ENCODE measurements at places on chromosomes 7 and 10.
A peak's percentile ranks its signal among the peaks of the same experiment; 100 is the strongest.

GRCh38 chr10:84375011-84375410, 46.6 kb downstream of the CCSER2 start:
- peak; percentile 61 for DNase-seq

- no peak for DNase-seq
Measured at GRCh38 chr10:99279626-99280111, 44.0 kb upstream of the HPSE2 start.

DNA sequence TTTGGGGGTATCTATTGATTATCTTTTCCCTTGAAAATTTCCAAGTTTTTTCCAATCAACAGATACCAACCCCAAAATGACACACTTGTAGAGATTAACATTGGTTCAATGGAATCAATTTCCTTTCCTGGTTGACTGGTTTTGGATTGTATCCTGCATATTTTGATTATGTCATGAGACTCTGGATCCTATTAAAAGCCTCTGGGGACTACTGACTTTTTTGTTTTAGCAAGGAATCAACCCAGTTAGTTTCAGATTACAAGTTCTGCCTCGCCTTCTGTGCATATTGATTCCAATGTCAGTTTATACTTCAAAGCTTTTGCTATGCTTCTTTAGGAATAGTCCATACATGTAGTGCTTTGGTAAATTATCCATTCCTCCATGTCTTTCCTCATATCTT, 29.2 kb downstream of the COPG2 start:
- DNase-seq = no peak

DNA sequence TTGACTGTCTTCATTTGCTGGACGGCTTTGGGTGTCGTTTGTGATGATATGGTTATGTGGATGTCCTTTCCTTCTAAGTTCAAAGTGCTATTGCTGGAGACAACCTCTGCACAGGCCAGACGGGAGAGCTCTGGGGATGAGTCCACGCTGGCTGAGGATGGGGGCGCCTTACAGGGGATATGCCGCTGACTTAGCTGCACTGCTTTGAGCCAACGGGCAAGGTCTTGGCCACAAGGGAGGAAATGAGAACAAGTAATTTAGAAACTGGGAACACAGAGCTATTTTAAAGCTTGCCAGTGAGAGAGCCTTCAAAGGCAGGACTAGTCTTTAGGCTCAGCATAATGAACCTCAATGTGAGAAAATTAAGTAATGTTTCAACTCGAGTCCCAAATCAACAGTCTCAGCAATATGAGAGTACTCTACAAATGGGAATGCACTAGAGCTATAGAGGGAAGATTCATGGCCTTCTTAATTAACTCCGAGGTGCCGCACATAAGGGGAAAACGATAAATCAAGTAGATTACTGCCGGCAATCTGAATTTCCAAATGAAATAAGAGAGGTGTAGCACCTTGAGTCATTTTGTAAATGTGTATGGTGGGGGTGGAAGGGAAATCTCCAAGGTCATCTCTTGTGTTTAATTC, 209.3 kb downstream of the JAZF1 start:
- DNase-seq = no peak

DNA sequence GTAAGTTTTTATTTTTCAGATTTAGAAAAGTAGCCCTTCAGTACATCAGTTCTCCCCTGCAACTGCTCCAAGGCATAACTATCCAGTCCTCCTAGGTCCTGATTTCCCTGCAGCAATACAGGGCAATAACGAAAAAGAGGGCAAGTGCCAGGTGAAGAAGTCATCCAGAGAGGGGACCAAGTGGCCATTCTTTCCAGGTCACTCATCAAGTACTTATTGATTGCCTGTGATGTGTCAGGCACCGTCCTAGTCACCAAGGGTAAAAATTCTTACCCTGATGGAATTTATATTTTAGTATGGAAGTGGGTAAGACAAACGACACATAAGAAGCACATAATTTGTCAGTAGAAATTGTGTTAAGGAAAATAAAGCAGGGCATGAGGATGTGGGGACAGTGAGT, 67.1 kb upstream of the GSDME start:
- DNase-seq = no peak

GRCh38 chr7:99004216-99004615, 125.9 kb downstream of the TRRAP start:
- DNase-seq = no peak

Measured in activated CD8-positive, alpha-beta T cell treated with anti-CD3 and anti-CD28 coated beads for 36 hours (primary cell).